ENCODE measurements at places on chromosomes 13 and 19.

GRCh38 chr13:43864921-43865320, 14.6 kb downstream of the CCDC122 start:
- no peaks in the 10 kb centered on the region for H3K4me1 ChIP-seq
- no peak overlapping the region for H3K4me3 ChIP-seq
- no peaks in the 10 kb centered on the region for H3K27me3 ChIP-seq

GRCh38 chr19:12244370-12244769, 50.3 kb downstream of the ZNF44 start:
- H3K27me3 ChIP-seq, result no peaks in the 10 kb centered on the region
- no peak overlapping the region for H3K4me3 ChIP-seq
- peaks cover 51% of the 10 kb centered on the region for H3K36me3 ChIP-seq

- peaks cover 9% of the 10 kb centered on the region for H3K36me3 ChIP-seq
- H3K27ac ChIP-seq, result no peak overlapping the region
- no peak for DNase-seq
- no peaks in the 10 kb centered on the region for H3K4me1 ChIP-seq
- no peaks in the 10 kb centered on the region for H3K27me3 ChIP-seq
These were observed 62.0 kb downstream of the EPSTI1 start for GRCh38 chr13:42929886-42930535.

DNA sequence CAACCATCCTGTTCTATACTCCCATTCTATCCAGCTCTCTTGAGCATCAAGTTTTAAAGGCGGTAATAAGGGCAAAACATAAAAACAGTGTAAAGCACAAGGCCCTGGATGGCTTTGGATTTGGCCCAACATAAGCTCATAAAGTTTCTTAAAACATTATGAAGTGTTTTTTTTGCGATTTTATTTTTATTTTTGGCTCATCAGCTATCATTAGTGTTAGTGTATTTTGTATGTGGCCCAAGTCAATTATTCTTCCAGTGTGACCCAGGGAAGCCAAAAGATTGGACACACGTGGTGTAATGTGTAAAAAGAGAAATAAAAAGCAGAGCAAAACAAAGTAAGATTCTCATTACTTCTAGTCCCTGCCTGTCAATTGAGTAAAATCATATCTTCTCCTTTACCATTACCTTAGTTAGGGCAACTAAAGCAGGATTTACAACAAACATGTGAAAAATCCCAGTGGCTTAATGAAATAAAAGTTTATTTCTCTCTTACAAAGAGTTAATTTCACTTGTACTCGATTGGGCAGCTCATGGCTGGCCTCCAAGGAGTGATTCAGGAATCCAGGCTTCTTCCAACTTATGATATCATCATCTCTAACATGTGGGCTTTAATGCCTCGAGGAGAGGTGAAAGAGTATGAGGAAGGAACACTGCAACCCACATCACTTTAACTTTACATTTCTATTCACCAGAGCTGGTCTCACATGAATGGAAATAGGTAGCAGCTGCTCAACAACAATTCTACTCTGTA, 725.2 kb upstream of the SLITRK1 start:
- no peak overlapping the region for H3K27ac ChIP-seq
- H3K36me3 ChIP-seq, result no peaks in the 10 kb centered on the region
- DNase-seq, result no peak
- H3K27me3 ChIP-seq, result no peaks in the 10 kb centered on the region
- H3K4me1 ChIP-seq, result no peaks in the 10 kb centered on the region
